Kidney (tissue), 22 donors: ENCODE measurements at places on chromosomes 1 and 21. TPM values are rescaled to one million over a fixed set of nuclear protein-coding genes. Genes with fewer than 3 reads are reported as not detected.

The ARMH1 gene
- 3.9 TPM for total RNA-seq

The NLRP3 gene
- total RNA-seq: 4.0 TPM

The KCNJ15 gene
- total RNA-seq: 142 TPM

The UBE2U gene
- not detected for total RNA-seq

The KIAA0040 gene
- 34.1 TPM for total RNA-seq

The IL19 gene
- total RNA-seq: 3.6 TPM

The GPA33 gene
- 0.28 TPM for total RNA-seq

The ZNF695 gene
- total RNA-seq: 0.44 TPM

The DENND2C gene
- 2.5 TPM for total RNA-seq

The NHLH1 gene
- total RNA-seq: 0.09 TPM

The CHAF1B gene
- 2.5 TPM for total RNA-seq

The HES3 gene
- not detected for total RNA-seq

The SELP gene
- 19.4 TPM for total RNA-seq

The BGLAP gene
- total RNA-seq: 1.8 TPM

The OR2T8 gene
- not detected for total RNA-seq

The LINGO4 gene
- 0.41 TPM for total RNA-seq

The S100PBP gene
- total RNA-seq: 40.1 TPM

The CCDC27 gene
- total RNA-seq: not detected

The LRIF1 gene
- total RNA-seq: 12.3 TPM

The PTCH2 gene
- 1.2 TPM for total RNA-seq

The TMEM200B gene
- 8.6 TPM for total RNA-seq

The BSND gene
- 1.4 TPM for total RNA-seq

The CLEC20A gene
- total RNA-seq: 0.47 TPM

The ST6GALNAC5 gene
- 0.50 TPM for total RNA-seq

The PROK1 gene
- total RNA-seq: not detected

The FOXO6 gene
- 1.0 TPM for total RNA-seq

The PEX19 gene
- 67.9 TPM for total RNA-seq

The TMEM82 gene
- 2.0 TPM for total RNA-seq

The STK40 gene
- total RNA-seq: 39.2 TPM

The NTMT2 gene
- total RNA-seq: not detected

The PBX1 gene
- 91.5 TPM for total RNA-seq

The TTC39A gene
- 70.1 TPM for total RNA-seq

The TRIM46 gene
- 2.1 TPM for total RNA-seq
